Jurkat, Clone E6-1 (cell line): ENCODE measurements at places on chromosomes 1 and 21.
A peak's percentile ranks its signal among the peaks of the same experiment; 100 is the strongest.

DNA sequence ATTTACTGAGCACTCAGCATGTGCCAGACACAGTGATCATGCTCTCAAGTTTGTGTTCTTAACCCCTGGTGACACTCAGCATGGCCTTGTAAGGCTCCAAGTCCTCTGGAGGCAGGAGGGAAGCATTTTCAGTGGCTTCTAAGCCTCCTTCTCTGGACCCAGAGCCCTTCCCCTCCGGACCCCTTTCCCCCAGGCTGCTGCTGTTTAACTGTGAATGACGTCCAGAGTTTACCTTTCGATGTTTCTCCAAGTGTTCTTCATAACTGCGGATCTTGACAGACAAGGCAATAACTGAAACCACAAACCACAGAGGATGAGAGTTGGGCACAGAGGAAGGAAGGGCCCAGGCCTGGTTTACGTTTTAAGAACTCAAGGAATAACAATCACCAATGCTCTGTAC lies 6.5 kb downstream of the MRPS15 start:
- peak; percentile 85 for DNase-seq

- no peak for DNase-seq
Measured at GRCh38 chr1:106613861-106614260, 442.6 kb upstream of the PRMT6 start.

DNA sequence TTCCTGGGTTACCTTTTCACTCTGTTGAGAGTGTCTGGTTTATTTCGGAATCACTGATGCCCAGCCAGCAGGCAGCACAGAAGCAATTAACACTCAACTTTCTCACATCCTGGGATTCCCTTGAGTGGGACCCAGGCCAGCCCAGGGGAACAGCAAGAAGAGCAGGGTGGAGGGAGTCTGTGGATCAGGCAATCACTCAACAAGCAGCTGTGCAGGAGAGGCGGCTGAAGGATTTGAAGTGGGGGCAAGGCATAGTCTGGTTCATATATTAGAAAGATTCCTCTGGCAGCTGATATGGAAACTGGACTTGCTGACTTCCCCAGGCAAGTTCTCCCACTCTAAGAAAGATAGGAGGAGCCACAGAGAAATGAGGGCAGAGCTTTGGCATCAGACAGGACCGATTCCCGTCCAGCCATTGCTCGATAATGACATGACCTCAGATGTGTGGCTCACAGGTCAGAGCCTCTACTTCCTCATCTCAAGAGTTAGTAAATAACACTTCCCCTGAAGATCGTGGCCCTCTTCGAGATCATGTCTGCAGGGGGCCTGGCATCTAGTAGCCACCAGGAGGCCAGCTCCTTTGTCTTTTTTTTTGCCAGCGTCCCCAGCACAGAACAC lies 12.4 kb downstream of the EPHA8 start:
- DNase-seq, result no peak

DNA sequence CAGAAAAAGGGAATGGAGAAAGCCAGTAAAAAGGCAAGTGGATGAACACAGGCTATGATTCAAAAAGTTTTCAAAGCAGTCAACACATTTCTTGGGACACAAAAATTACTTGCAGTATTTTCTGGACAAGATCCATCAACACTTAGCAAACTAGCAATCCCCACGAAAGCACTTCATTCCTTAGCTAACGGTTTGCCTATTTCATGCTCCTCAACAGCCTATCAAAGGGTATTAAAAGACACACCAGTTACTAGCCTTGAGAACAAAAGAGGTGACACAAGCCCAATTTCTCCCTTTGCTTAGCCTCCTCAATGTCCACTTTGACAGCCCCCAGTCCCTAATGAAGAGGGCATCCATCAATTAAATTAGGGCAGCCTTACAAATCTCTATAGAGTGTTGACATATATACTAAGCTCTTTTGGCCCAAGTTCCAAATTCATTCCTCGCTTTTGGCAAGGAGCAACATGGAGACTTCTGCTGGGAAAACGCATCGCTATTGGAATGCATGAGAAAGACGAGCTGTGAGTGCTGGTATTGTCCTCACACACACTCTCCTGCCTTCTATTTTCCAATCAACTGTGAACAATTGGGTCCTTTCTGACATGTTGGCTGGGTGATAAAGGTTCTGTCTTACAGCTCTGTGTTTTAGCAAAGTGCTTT lies 180.0 kb downstream of the TNR start:
- no peak for DNase-seq

DNA sequence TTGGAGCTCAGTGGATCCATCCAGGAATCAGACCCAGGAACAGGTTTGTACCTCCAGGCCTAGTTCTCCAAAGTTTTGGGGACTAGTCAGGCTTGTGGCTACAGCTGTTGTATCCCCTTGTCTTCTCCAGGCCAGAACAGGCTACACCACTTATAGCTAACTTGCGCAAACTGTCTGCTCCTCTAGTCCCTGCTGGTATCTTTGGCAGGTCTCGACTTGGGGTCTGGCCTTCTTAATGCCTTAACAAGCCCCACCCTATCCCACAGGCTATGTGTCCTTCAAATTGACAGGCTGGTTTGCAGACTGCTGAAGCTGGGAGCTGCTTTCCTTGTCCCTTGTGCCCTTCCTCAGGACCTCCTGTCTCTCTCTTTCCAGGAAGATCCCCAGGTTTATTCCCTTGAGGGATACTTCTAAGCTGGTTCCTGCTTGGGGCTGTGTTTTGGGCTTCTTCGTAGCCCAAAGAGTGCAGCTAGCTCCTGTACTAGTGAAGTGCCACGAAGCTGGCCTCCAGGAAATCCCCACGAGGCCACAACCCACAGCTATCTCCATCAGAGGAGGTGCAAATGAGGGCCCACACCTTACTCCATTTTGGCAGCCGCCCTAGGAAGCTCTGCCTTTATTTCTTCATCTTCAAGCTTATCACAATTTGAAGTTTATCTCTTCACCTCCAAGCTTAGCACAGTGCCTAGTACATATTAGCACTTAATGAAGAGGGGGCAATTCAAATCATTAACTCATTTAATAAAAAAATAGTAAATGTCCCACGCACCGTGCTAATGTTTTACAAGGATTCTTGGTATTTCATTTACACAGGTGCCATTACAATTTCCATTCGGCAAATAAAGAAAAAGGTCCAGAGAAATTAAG lies 683 bp upstream of the DMAP1 start:
- no peak for DNase-seq

- DNase-seq, result peak; percentile 6
Measured at GRCh38 chr21:31457675-31458074, 113.6 kb upstream of the TIAM1 start.

GRCh38 chr1:2269193-2269921 lies 41.2 kb downstream of the SKI start:
- DNase-seq, result no peak

DNA sequence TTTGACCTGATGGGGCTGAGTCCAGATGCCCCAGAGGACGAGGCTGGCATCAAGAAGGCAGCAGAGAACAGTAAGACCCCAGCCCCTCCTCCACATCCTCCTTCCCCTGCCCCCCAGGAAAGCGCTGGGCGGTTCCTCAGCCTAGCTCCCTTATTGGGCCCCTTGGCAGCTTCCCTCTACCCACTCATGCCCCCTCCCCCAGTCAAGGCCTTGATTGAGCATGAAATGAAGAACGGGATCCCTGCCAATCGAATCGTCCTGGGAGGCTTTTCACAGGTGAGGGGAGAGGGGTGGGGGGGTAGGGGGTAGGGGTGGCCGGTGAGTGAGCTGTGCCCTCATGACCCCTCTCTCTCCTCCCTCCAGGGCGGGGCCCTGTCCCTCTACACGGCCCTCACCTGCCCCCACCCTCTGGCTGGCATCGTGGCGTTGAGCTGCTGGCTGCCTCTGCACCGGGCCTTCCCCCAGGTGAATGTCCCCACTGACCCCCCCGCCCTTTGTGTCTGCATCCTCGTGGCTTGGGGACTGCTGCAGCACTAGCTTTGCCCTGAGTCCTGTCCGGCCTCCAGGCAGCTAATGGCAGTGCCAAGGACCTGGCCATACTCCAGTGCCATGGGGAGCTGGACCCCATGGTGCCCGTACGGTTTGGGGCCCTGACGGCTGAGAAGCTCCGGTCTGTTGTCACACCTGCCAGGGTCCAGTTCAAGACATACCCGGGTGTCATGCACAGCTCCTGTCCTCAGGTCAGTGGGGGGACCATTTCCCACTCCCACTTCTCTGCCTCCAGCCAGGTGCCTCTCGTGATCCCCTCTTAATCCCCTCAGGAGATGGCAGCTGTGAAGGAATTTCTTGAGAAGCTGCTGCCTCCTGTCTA lies 3.2 kb downstream of the LYPLA2 start:
- no peak for DNase-seq

DNA sequence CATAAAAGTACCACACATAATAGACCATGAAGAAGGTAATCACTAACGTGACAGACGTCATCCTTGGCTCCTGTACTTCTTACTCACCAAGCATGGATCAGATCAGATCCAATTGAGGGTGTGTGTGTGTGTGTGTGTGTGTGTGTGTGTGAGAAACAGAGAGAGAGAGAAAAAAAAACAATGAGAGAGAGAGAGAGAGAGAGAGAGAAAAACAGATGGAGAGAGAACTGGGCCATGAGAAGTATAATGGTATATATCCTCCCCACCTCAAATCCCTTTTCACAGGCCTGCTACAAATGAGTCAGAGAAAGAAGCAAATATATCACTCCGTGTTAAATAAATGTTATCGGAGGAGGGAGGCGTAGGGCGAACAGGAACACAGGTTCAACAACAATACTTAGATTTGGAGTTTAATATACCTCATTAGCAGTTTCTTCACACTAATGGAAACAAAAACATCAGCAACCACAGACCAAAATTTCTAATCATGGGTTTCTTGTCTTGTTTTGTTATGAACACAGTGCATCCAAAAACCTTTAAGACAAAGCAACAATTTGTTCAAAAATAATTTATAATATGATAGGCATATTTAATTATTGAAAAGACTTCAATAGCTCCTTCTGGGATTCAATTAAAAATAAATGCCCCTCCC lies 45.3 kb downstream of the TIAM1 start:
- DNase-seq, result no peak

- no peak for DNase-seq
Measured at GRCh38 chr1:51453010-51453409, 66.1 kb downstream of the EPS15 start.

DNA sequence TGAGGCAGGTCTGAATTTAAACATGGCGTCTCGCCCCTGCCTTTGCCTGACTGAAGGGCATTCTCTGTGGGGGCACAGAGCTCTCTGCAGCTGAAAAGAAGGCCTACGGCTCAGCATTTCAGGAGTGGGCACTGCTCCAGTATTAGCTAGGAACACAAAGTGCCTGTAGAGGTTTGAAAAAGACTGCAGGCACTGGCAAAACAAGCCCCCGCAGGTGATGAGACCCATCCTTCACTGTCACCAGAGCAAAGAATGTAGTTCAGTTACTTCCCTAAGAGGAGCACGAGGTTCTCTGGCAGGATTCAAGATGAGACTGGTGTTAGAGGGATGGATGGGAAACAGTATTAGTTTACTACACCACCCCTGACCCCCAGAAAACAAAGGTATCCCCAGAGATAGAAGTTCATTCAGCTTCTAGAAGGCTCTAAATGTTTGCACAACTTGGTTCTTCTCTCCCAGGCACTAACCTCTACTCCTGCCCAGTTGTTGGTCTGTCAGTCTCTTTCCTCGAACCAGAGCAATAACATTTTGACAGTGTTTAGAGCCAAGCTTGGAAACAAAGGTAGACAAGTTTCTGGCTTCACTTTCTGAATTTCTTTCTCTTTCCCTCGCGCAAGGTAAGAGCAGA lies 101.9 kb upstream of the KCNE2 start:
- no peak for DNase-seq

GRCh38 chr1:98675282-98675681 lies 13.8 kb downstream of the SNX7 start:
- DNase-seq, result no peak

DNA sequence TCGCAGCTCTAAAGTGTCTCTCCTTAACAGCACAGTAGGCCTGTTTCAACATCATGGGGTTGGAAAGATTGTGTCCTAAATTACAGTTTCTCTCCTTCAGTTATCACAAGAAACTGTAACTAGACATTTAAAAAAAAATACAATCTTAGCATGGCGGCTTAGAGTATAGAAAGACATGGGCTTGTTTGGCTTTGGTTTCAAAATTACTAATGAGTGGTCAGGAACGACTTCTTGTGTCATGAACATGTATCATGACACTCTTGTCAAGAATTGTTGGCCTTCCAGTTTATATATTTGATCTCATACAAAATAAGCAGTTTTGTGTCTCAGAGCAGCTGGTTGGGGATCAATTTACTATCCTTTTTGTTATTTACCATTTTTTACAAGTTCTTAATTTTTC lies 2.1 kb downstream of the GJA8 start:
- DNase-seq, result no peak

DNA sequence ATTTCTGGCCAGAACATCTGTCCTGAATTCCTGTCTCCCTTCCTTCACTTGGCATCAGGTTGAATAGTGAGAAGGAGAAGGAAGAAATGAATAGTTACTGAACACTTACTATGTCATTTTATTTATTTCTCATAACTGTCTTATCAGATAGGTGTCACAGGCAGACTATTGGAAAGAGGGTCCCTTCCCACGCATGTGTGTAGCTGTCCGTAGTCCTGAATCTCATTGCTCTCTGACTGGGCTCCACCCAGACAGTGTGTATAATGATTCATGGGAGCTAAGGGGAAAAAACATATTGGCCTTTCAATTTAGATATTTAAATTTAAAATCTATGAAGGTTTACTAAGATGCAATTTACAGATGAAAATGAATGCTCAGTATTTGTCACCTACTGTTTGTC lies 86.1 kb downstream of the OMA1 start:
- peak; percentile 22 for DNase-seq

DNA sequence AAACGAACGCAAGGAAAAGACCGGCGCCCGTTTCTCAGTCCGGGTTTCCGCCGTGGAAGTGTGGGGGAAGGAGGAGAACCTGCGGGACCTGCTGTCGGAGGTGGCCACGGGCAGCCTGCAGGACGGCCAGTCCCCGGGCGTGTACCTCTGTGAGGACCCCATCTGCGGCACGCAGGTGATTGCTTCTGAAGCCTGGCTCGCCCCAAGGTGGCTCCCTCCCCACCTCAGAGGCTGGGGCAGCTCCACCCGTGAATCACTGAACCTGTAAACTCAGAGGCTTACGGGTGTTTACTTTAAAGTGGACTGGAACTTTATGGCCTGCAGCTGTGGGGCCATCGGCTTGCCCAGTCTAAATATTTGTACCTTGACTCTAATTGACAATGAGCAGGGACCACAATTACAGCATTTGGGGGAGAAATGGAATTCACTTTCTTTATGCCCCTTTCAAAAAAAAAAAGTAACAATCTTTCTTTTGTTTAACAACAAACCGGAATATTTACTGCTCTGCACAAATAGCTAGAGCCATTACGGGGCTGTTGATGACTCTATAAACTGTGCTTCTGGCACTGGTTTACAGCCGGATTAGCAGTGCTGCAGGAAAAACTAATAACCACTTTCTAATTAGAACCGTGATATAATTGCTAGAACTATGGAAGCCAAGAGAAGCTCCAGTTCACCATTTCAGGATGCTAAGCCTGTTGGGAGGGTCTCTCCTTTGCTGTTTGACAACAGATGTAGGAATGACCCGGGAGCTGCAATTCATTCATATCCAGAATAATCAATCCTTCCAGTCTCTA lies 454.8 kb downstream of the KIF26B start:
- DNase-seq, result no peak

GRCh38 chr1:16982902-16983301 lies 2.5 kb upstream of the MFAP2 start:
- DNase-seq, result no peak

GRCh38 chr1:147647796-147648633 lies 22.3 kb downstream of the ACP6 start:
- peak; percentile 61 for DNase-seq

GRCh38 chr1:15900662-15901279 lies 53.3 kb downstream of the SPEN start:
- no peak for DNase-seq
